ENCODE measurements at places on chromosomes 6 and 20.

DNA sequence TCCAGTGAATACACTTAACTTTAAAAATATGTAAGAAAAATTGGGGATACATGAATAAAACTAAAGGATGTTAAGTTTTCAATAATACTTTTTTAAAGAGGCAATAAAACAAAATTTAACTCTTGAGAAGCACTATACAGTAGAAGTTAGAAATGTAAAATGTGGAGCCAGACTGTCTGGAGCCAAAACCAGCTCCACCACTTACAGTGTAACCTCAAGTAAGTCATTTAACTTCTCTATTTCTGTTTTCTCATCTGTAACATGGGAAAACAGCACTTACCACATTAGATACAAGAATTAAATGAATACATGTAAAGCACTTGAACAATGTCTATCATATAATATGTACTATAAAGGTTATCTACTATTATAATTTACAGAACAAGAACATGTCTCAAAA, 6.7 kb downstream of the ATG5 start:
- no peak for DNase-seq

DNA sequence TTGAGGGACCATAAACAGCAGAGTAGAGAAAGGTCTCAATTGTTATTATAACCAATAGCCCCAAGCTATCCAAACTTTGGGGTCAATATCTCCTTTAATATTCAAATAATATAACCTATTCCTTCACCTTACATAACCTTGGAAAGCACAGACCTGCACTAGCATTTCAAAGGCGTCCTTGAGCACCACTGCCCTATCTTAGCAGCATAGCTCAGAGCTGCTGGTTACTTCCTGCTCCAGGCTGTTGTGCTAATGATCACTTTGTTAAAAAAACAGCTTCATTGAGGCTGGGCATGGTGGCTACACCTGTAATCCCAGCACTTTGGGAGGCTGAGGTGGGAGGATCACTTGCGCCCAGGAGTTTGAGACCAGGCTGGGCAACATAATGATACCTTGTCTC, 10.5 kb downstream of the SLC35D3 start:
- DNase-seq: no peak

GRCh38 chr6:165775721-165776120, 112.7 kb upstream of the PDE10A start:
- no peak for DNase-seq

- no peak for DNase-seq
These were observed 76.0 kb upstream of the ADGRB3 start for GRCh38 chr6:68559070-68559469.

DNA sequence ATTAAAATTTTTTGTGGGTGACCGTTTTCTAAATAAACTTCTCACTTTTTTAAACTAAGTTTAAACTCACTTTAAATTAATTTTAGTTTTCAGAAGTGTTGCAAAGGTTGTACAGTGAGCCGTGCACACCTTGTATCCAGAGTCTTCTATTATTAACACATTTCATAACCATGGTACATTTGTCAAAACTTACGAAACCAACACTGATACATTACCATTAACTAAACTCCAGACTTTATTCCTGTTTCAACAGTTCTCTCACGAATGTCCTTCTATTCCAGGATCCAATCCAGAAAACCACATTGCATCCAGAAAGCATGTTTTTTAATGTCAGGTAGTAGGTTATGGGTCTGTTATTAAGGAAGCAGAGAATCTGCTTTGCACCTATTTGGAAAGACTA, 319.9 kb downstream of the CBLN4 start:
- DNase-seq: no peak

GRCh38 chr20:59003836-59004492, 3.1 kb downstream of the CTSZ start:
- DNase-seq: no peak

DNA sequence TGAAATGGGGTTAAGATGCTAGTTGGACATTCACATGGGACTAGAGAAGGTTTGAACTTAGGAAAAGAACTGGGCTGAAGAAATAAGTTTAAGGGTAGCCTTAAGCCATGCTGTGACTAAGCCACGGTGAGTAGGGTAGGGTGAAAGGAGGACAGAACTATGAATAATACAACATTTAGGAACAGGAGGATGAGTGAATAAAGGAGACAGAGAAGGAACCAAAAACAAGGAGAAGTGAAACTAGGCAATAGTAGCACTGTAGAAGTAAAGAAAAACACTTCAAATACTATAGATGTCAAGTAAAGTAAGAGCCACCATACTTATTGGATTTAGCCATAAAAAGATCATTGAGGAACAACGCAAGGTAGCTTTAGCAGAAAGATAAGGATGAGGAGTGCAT, 111.2 kb downstream of the KCNQ5 start:
- DNase-seq: no peak

- no peak for DNase-seq
These were observed 596.8 kb upstream of the HS3ST5 start for GRCh38 chr6:114939630-114940029.

GRCh38 chr6:156163311-156163710, 613.9 kb upstream of the ARID1B start:
- no peak for DNase-seq

GRCh38 chr20:35901678-35902544, 52.4 kb downstream of the SCAND1 start:
- no peak for DNase-seq

DNA sequence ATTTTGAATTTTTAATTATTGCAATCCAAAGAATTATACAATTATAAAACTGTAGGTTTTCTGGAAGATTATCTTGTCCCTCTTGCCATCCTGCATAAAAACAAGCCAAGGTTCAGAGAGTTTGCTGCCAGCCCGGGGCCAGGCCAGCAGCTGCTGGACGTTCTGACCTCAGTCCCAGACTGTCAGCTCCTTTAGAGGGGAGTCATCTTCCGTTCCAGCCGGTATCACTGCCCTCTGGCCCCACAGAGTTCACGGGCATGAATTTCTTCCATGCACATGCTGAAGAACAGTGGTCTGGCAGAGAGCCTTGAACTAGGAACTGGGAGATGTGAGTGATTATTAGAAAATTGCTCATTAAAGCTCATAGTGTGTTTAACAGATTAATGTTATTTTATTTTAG, 130.4 kb upstream of the QKI start:
- DNase-seq: no peak

DNA sequence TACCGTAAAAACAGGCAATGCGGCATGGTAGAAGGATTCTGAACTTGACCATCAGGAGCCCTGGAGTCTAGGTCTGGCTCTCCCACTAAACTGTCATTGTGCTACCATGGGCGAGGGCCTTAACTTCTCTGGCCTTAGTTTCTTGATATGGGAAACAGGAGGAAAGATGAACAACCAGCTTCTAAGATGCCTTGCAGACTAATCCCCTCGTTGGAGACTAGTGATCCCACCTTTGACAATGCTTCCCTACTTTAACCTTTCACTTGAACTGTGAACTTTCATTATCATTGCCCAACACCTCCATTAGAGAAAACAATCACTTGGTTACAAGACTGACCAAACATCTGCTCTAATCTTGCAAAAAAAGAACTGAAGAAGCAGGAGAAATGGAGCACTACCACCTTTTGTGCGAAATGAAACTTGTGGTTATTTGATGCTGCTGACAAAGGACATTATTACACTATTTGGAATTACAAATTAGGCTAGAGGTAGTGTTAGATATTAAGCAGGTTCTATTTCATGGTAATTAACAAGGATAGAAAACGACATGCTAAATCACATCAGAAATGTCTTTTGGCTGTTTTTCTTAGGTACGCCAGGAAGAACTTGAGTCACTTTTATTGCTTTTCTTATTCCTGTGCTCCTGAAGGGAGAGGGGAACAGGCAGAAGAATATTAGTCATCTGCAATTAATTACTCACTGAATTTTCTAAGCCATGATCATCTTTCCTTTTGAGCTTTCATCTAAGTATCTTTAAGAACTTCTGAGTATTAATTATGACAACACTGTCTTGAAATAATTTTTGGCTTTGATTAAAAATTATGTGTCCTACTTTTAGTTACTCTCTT, 39.1 kb upstream of the ARHGAP18 start:
- no peak for DNase-seq

DNA sequence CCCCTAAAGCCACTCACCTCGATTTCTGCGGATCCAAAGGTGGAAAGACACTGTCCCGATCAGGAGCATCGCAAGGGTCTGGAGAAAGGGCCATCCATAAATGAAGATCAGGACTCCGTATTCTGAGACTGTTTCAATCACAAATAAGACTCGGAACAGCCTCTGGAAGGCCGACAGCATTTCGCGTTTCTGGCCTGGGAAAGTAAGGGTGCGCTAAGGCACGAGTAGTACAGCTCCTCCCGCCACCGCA, 44.6 kb downstream of the DPPA5 start:
- no peak for DNase-seq

DNA sequence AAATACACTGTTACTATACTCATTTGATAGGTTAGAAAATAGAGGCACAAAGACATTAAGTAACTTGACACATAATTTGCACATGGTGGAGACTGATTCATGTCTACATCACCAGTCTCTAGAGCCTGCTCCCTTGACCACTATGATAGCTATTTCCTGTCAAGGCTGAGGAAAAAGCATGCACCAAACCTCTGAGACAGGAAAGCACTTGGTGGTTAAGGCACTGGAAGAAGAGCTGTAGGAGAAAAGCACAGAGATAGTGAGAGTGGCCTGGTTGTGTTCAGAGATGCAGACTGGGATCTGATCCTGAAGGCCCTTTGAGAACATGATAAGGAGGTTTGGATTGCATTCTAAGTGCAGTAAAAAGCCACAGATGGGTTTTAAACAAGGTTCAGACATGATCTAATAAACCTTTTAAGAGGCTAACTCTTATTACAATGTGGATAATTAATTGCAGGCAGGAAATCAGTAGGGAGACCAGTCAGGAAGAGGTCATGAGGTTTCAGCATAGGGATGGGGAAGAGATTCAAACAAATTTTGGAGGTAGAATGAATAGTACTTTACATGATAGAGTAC, 168.9 kb downstream of the PHF3 start:
- no peak for DNase-seq

DNA sequence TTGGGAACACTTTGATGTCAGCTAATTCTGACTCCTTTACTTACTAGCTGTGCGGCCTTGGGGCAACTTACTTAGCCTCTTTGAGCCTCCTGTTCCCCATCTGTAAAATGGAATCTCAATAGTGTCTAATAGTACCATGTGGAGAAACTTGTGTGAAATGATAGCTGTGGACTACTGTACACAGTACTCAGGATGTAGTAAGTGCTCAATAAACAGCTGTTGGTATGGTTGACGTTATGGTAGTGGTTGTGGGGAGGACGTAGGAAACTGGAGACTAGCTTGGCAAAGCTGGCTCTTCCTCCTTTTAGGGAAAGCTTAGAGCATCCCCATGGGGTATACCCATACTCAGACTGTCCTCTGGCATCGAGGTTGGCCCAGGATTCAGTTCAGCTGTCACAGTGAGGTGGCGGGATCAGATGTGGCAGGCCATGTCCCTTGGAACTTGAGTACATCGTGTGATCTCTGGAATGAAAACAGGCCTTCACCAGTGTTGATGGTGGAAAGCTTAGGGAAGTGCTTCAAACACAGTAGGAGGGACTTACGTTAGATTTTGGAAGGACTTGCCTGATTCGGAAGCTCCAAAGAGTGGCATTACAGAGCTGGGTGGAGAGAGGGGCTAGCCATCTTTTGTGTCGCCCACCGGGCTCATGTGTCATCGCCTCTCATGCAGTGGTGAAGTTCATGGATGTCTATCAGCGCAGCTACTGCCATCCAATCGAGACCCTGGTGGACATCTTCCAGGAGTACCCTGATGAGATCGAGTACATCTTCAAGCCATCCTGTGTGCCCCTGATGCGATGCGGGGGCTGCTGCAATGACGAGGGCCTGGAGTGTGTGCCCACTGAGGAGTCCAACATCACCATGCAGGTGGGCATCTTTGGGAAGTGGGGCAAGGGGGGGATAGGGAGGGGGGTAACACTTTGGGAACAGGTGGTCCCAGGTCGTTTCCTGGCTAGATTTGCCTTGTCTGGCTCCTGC, 7.1 kb downstream of the VEGFA start:
- DNase-seq: no peak

DNA sequence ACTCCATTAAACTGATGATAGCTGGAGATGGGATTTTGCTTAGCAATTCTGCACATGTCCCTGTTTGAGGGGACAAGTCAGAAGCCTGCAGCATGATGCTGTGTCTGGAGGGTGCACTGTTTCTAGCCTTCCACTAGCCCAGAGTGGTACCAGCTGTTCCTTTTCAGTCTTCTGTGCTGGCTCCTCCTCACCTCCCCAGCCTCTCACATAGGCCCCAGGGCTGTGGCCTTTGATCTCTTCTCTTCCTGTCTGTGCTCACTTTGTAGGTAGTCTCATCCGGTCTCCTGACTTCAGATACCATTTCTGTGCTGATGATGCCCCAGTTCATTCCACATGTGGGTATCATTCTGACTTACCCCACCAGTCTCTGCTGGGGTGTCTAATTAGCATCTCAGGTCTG, 126.3 kb downstream of the HIVEP1 start:
- DNase-seq: no peak

GRCh38 chr20:6562111-6562510, 205.4 kb upstream of the BMP2 start:
- no peak for DNase-seq

DNA sequence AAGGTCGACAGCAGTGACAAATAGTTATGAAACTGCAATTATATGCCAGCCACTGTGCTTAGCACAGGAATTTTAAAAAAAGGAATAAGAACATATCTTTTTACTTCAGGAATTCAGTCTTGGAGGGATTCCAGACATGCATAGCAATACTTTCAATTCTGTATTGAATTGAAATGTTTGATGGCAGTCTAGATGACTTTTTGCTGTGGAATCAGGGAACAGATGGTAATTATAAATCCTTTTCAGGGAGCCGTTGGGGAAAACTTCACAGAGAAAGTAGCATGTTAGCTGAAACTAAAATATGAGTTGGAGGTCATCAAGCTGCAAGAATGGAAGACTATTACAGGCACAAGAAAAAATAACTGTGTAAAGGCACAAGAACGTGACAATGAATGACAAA, 74.8 kb downstream of the IMPG1 start:
- no peak for DNase-seq

DNA sequence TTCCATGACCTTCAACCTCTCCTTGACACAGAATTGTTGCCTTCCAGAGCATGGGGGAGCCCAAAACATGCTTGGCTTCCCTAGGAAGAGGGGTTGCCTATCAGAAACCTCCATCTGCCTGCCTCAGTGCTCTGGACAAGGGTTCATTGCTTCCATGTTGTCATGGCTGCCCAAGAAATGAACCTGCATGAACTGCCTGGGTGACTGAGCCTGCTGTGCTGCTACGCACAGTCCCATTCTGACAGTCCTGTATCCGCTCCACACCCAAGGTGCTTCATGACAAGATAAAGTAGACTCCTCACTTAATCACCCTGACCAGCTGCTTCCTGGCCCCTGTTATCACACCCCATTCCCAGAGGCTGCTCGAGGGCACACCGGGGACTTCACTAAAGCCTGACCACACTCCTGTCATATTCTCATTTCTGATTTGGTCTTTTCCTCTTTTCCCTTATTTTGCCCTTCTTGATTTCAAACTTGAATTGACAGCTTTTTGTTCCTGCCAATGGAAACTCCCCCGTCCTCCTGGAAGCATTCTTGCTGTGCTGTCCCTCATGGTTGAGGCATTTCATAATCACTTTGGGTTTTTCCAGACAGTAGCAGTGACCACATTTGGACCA, 31.9 kb downstream of the GMPR start:
- no peak for DNase-seq
